Body of pancreas (tissue), 4 donors: ENCODE measurements at places on chromosomes 3 and 15.

GRCh38 chr15:78069052-78069414 is 8.5 kb downstream of the TBC1D2B start:
- no peak for DNase-seq

DNA sequence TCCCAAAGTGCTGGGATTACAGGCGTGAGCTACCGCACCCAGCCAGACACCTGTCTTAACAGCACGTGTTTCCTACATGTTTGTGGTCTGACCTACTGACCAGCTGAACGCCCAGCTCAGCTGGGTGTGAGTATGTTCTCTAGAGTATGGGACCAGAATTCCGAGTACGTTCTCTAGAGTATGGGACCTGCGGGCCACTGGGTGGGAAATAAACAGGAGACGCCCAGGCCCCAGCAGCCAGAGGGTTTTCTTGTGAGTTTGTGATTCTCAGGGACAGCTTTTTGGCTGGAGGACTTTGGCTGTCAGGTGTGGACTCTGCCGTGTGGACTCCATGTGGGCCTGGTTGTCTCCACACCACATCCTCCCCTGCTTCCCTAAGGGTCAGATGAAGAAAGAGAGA is 87.3 kb downstream of the CHRD start:
- no peak for DNase-seq

DNA sequence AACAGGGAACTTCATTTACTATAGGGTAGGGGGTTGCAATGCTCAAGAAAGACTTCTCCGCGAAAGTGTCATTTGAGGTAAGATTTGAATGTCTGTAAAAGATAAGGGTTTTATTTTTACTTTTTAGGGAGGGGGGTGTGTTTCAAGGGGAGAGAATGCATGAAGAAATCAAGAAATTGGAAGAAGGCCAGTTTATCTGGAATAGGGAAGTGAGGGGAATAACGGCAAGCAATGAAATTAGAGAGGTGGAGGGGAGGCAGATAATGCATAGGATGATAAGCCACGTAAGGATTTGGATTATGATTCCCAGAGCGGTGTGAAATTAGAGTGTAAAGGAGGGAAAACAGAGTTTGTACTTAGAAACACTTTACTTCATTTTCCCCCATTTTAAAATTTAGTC is 63.0 kb upstream of the MB21D2 start:
- no peak for DNase-seq

DNA sequence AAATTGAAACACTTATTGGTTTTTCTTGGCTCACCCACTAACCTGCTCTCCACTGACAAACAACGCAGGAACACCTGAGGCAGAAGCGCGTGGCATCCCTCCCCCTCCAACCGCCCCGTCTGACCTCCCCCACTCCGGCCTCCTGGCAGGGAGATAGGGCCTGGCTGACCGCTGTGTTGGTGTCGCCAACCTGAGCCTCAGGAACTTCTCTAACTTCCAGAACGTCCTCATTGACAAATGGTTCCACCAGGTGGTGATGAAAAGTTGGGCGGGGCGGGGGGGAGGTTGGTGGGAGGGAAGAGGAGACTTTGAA is 22.8 kb downstream of the IL17RD start:
- no peak for DNase-seq

DNA sequence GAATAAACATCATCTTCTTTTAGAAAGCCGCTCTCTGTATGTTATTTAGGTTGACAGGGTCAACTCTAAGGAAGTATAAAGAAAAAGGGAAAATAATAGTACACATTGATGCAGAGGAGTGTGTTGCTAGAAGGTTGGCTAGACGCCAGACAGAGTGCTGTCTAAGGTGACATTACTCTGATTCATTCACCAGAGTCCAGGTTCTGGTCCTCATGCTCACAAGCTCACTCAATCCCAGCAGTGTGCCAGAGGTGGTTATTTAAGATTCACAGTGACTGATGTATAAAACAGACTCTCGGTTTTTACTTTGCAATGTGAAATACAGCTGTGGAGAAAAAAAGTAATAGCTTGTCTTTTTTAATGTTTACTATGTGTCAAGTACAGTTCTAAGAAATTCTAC is 1.7 kb downstream of the CFAP44 start:
- DNase-seq = no peak

- DNase-seq = no peak
These were observed 11.2 kb downstream of the ZXDC start for GRCh38 chr3:126464494-126464893.

DNA sequence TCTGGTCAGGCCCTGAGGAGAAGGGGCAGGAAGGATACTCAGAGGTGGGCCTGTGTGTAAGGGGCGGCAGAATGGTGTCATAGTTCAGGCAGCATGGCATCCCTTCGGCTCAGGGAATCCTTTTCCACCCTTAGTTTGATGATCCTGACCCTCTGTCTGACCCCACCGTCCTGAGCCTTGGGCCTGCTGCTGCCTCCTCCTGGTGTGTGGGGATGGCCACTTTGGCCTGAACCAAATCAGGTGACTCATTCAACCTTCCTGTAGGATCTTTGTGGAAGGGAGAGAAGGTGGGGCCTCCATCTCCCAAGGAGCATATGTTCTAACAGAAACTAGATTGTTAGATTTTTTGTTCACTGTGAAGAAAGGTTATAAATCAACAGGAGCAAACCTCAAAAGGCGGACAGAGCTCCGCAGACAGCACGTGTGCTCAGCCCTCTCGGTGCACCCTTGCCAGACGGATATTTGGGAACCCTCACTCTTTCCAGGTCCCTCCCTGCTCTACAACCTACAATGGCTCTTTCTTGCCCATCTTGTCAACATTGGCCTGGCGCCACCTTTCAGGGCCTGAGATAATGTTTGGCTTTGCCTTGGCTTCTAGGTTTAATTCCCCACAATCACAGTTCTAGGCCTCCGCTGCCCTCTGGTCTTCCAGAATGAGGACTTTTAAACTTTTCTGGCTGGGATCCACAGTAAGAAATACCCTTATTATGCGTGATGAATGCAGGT is 21.7 kb downstream of the THSD4 start:
- peak; percentile 73 for DNase-seq

GRCh38 chr15:51577636-51578304 is 44.8 kb downstream of the DMXL2 start:
- DNase-seq = no peak

GRCh38 chr15:52020221-52021085 is 1.4 kb downstream of the MAPK6 start:
- DNase-seq = no peak

DNA sequence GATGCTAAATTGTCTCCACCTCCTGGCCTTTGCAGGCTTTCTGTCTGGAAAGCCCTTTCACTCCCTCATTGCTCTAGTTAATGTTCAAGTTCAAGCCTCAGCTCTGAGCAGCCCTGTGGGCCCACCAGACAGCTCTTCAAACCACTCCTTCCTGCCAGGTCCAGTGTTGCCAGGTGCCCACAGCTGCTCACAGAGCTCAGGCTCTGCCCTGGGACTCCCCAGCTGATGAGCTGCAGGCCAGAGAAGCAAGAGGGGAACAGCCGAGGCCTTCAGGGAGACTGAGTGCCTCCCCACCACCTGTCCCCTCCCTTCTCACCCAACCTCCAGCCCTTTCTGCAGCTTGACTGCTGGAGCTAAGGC is 1.3 kb upstream of the ZBTB47 start:
- DNase-seq = no peak

GRCh38 chr15:87733541-87733941 is 523.0 kb downstream of the NTRK3 start:
- DNase-seq = no peak

DNA sequence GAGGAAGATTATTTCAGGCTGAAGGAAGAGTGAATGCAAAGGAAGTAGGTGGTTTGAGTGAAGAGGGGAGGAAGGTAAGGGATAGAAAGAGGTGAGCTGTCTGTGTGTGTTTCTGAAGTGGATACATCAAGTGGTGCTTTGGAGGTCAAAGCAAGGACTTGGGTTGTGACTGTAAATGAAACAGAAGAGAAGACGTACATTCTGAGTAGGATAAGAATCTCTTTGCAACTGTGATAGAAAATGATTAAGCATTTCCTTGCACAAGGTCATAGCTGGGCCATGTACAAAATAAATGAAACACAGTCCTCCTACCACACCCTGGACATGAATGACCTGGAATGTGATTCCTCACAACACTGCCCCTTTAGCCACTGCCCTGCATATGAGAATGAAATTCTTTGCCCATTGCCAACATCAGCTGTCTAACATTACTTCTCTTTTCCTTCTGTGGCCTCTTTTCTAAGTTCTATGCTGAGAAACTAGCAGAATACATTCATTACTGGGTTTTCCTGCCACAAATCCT is 28.3 kb upstream of the MINDY4B start:
- DNase-seq = no peak

GRCh38 chr15:40274350-40275274 is 8.3 kb downstream of the ANKRD63 start:
- DNase-seq = peak; percentile 80
